D721Med (cell line): ENCODE measurements at places on chromosomes 16 and 17.

- DNase-seq = no peak
Observed at GRCh38 chr16:19840524-19841110, 44.0 kb downstream of the GPRC5B start.

- DNase-seq = no peak
Observed at GRCh38 chr16:67186550-67186950, 2.8 kb upstream of the MATCAP1 start.

- DNase-seq = no peak
Observed at GRCh38 chr16:75589306-75589705, 23.1 kb downstream of the GABARAPL2 start.

DNA sequence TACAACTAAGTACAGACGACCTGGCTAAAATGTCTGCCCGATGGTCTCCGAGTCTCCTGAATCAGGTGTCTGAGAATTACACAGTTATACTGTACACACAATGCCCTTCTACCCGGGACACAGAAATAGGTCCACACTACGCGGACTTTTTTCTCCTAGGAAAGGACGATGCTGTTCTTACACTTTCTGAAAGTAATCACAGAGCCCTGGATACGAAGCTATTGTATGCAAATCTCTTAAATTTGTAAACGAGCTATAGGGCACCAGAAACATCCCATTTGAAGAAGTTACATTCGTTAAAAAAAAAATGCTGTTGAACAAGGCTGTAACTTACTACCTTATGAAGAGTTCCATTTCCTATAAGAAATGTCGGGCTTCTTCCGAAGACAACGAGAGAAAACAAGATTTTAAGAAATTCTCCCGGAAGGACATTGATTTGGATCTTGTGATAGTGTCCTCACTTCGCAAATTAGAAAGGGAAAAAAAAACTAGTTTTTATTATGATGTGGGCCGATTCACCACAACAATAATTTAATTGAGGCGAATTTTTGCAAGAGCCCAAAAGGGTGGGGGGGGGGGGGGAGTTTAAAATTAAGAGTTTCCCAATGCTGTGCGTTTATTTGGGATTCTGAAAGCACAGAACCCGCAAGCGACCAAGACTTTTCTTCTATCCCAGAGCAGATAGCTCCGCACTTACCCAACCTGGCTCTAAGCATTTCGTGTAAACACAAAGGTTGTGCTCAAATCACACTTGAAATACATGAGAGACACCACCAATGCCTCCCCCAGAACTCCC is 1.5 kb upstream of the SOX9 start:
- DNase-seq = no peak

GRCh38 chr16:89733322-89733721 is 12.0 kb downstream of the ZNF276 start:
- no peak for DNase-seq

GRCh38 chr16:6753553-6753952 is 579.1 kb upstream of the RBFOX1 start:
- no peak for DNase-seq

GRCh38 chr16:56300242-56300623 is 108.9 kb downstream of the GNAO1 start:
- DNase-seq = peak; percentile 34

DNA sequence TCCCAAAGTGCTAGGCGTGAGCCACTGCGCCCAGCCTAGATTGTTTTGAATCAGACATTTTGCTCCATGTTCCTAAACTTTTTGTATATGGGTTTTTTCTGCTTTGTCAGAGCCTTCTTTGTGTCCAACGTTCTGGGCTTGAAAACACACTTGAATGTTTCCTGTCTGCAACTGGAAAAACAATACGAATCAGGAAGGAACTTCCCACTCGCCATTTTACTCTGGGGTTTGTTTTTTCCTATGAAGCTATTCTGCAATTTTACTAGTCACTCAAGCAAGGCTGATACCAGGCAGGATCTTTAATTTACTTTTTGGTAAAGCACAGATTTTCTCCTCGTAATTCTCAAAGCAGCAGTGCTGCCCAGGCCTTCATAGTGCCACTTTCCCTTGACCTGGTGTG is 31.6 kb downstream of the ARHGAP17 start:
- DNase-seq = no peak

GRCh38 chr17:15910791-15911190 is 34.1 kb upstream of the ADORA2B start:
- DNase-seq = no peak

DNA sequence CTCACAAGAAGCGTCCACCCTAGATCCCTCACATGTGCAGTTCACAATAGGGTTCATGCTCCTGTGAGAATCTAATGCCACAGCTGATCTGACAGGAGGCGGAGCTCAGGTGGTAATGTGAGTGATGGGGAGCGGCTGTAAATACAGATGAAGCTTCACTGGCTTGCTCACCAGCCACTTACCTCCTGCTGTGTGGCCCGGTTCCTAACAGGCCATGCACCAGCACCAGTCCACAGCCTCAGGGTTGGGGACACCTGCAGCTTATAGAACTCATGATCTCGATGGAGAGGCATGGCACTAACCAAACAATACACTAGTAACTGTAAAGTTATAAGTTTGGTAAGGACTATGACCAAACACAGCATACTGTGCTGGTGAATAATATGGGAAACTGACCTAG is 368.0 kb upstream of the CDH5 start:
- DNase-seq = no peak
